ENCODE measurements at places on chromosomes 6 and 20.

DNA sequence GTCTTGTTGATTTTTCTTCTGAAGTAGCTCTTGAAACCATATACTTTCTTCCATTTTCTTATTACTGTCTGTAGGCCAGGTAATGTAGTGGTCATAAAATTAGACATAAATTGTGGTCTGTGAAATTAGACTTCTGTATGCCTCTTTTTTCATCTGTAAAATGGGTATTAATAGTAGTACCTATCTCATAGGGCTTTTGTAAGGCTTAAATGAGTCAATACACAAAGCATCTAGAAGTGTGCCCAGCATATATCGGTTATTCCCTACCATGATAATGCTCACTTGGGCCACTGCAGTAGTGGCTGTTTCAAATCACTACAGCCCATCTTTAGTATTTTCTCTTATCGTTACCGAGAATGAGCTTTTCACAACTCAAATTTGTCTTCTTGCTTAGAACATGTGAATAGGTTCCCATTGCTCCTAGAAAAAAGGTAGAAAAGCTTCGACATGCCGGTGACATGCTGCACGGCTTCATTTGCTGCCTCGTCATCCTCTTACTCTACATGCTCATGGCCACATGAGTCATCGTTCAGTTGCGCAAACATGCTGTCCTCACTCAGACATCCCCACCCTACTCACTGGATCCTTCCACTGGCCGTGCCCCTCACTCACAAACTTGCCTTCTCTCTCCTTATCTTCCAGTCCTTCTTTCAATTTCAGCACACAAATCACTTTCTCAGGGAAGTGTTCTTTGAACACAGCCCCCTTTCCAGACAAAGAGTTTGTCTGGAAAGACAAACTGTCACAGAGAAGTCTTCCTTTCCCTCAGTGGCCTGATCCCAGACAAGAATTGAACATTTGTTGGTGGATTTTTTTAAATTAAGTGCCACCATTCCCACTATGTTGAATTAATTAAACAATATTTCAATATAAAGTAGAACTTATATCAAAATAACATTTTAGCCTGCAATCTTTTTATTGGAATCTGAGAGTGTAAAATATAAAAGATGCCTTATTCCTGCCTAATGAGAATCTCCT, 32.2 kb upstream of the ERVFRD-1 start:
- DNase-seq, result no peak

DNA sequence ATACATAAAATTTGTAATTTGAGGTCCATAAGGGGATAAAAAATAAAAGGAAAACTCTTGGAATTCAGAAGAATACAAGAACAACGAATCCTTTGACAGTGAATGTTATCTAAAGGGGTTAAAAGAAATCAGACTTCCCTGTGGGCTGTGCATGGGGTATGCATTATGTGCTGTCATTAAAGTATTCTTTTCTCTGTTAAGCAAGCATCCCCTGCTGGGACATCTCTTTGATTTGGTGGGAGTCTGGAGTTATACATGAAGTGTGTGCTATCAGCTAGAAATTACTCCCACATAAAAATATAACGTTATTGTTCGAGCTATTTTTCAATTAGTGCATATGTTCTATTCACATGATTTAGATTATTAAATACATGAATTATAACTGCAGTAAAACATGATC, 195.2 kb downstream of the CENPW start:
- no peak for DNase-seq

DNA sequence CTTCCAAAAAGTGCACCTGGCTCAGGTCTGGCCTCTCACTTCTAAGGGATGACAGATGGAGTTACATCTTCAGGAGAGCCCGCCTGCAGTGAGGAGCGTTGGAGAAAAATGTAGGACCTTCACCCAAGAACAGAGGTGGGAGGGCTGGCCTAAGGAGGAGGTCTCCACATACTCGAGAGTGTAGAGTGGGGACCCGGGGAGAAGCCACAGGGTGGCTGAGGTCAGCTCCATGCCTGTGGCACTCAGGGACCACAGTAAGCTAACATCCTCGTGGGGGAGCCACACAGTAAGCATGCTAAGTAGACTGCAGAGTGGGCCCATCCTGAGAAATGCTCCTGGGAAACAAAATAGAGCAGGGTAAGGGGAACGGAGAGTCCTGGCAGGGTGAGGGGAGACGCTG, 24.0 kb downstream of the AAR2 start:
- no peak for DNase-seq

DNA sequence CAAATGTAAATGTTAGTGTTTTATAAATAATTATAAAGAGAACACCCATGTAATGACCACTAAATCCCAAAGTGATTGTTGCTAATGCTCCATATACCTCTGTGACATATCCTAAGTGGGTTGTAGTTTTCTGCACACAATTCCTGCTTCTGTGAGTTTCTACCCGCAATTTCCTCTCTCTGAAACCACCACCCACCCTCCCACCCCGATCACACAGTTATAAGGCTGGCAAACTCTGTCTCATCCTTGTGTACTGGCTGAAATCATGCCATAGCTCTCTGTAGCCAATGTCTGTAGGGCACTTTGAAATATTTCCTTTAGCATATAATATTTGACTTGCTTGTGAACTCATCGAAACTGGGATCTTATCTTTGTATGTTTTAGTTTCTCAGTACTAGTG, 236.6 kb downstream of the PLCB1 start:
- no peak for DNase-seq

- DNase-seq, result no peak
Observed at GRCh38 chr6:99333068-99333467, 16.4 kb downstream of the FAXC start.

DNA sequence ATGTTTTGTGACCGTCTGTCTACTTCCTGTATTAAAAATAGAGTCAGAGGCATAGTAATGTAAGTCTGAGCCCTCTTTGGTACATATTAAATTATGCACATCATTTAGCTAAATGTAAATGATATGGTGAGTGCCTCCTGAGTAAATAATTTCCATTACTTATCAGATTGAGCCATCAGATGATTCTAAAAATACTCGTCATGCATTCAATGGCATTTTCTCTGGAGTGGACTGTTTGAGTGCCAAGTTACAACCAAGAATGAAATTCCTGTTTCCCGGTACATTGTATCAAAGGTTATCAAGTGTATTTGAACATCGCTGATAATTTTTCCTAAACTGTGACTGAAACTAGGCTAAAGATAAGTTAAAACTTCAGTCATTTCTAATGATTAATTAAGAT, 81.0 kb downstream of the AKAP7 start:
- DNase-seq, result no peak

GRCh38 chr20:43096931-43097260, 92.8 kb downstream of the PTPRT start:
- DNase-seq, result no peak

- DNase-seq, result no peak
Observed at GRCh38 chr20:59977086-59977485, 18.9 kb downstream of the CDH26 start.

GRCh38 chr6:19032591-19033295, 645.6 kb downstream of the RNF144B start:
- DNase-seq, result no peak

GRCh38 chr6:150380256-150380655, 11.4 kb downstream of the IYD start:
- DNase-seq, result no peak

DNA sequence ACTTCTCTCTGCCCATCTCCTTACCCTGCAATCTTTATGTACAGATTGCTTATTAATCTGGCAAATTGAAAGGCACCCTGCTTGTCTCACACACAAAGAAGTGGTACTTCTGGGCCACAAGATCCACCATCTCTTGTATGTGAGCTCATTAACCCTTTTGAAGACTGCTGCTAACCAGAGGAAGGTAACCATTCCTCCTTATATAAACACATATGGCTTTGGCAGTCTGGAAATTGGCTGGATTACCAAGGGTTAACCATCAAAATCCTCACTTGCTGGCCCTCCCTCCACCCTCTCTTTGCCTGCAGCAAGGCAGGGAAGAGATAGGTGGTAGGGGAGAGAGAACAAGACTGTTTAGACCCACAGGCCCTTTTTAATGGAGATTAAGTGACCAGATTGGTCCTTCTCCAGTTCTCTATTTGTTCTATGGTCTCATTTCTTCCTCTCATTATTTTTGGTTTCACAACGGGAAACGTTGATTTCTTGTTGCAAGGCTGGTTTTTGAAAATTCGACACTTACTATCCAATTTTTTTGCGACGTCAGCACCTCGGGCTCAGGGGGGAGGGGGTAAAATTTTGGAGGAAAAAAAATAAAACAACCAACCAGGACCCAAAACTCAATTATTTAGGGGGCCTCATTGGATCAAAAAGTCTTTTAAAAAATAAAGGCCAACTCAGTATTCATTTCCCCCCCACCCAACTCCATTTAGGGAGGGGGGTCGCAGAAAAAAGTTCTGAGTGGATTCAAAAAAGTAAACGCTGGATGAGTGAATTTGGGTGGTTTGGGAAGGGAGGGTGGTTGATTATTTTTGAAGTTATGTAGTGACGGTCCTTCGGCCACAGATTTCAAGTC, 859 bp downstream of the PPP1R10 start:
- DNase-seq, result no peak

GRCh38 chr6:5464099-5464885, 203.0 kb downstream of the FARS2 start:
- no peak for DNase-seq

DNA sequence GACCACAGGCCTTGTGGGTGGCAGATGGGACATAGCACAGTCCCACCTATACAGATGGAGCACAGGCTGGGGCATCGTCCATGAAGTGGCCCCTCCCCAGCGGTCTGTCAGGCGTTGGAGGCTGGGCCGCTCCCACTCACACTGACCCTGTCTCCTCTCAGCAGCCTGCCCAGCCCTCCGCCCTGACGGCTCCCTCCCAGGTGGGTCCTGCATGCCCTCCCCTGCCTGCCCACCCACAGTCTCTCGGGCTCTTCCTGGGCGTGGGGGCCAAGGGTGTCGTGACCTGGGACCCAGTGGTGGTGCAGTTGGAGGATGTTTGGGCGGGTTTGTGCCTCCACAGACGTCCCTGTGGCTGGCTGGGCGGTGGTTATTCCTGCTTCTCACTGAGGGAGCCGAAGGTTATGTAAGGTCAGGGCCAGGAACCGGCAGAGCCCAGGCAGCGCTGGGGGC, 22.3 kb downstream of the COL20A1 start:
- DNase-seq, result no peak

GRCh38 chr6:18293076-18293904, 29.0 kb upstream of the DEK start:
- DNase-seq, result no peak

- DNase-seq, result peak; percentile 7
Observed at GRCh38 chr20:11112832-11113231, 439.0 kb upstream of the JAG1 start.

DNA sequence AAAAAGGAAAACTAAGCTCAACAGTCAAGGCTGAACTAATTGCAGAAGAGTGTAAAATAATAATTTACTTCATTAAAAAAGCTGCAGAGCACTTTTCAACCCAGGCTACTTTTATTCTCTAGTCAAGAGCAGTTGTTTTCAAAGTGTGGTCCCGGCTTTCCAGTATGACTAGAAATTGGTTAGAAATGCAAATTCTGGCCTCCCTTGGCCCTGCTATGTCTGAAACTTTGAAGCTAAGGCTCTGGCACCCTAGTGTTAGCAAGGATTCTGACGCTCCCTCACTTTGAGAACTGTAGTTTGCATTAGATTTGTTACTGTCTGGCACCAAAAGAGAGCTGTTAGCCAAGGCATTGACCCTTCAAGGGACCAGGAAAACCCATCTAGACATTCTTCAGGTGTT, 9.5 kb upstream of the NXT1 start:
- no peak for DNase-seq

DNA sequence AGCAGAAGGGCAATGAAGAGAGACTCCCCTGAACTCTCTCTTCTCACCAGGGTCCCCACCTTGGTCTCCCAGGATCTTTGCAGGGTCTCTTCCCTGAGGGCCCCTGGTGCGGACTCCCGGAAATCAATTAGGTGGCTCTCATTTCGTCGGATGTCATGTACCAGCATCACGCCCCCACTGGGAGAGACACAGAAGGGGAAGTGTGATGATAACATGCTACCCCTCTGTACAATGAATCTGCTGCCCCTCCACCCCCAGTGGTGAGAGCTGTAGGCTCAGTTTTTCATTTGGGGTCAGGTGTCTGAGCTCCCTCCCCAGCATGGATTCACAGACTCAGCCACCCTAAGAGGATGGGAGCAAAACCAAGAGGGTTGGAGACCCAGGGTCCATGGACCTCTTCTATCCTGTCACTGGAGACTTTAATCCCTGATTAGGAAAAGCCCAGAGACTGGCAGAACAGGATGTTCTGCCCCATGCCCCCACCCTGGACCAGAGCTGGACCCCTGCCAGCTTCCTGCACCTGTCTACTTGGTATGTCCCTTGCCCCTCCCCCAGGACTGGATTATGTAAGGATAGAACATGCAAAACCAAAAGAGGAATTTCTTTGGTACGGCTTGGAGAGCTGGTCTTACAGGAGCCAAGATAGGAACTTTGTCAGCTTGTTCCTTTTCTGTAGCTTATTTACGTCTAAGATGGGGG, 11.1 kb downstream of the GGT7 start:
- peak; percentile 69 for DNase-seq

- no peak for DNase-seq
Observed at GRCh38 chr20:37994512-37994911, 38.7 kb downstream of the TTI1 start.

DNA sequence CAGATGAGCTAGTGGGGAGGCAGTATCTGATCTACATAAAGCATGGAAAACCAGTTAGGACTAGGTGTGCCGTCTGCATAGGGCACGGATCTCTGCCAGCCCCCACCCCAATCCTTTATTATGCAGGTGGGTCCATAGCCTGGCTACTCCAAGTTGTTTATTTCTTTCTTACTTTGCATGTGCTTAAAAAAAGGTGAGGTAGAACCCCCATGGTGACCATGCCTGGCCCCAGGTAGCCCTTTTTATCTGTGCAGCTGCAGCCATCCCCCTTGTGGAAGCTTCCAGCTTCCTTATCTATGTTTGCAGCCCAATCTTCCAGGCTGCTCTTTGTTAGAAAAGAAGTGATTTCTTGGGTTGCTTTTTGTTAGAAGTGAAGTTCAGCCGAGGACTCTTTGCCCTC, 9.0 kb upstream of the TREM2 start:
- DNase-seq, result no peak

DNA sequence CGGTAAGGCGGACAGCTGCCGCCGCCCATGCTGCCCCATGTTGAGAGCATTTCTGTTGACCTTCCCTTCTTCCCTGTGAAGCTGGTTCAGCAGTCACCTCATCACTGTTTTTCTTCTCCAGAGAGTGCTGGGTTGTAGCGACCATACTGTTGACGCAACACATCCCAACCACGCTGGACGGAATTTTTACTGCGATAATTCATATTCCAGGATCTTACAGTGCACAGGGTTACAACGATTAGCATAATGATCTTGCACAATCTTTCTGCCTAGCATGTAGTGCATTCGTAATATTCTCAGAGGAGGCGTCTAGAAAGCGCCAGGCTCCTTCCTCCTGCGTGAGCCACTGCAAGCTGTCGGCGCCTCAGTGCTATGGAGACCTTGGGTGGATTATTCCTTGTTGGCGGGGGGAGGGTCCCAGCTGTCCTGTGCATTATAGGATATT, 137.0 kb downstream of the MTHFD1L start:
- DNase-seq, result no peak

- DNase-seq, result peak; percentile 82
Observed at GRCh38 chr6:154510144-154510905, at the start of gene CNKSR3. Gene CNKSR3, minus strand, starts transcription at chr6:154510685. Its CDS starts 571 bp downstream, at chr6:154510114.

Measured in LNCaP clone FGC (cell line).